ENCODE measurements at places on chromosomes 13 and 19.
A peak's percentile ranks its signal among the peaks of the same experiment; 100 is the strongest.

DNA sequence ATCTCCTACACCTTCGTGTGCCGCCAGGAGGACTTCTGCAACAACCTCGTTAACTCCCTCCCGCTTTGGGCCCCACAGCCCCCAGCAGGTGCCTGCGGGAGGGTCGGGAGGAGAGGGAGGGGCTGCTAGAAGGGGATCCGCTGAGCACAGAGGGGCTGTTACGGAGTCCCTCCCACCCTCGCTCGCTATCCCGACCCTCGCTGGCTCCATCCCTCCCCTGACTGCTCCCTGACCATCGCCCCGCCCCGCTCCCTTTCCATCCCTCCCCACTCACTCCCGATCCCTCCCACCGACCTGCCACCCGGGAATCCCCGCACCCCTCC is 780 bp downstream of the CD177 start:
- DNase-seq = peak; percentile 44

DNA sequence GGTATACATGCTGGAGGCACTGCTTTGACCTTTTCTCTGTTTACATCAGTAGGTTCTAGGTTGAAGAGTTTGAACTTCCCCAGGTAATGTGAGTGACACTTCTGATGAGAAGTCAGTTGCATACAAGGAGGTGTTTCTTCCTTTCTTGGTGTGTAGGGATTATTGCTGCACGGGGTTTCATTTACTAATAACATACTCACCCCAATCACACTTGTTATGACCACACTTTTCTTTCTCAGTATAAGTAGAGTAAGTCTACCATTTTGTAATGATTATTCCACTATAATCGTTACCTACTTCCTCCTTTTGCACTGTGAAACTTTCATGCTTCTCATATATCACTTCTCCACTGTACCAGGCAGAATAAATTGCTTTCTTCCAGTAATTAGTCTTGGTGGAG is 138.0 kb downstream of the TNFSF13B start:
- DNase-seq = no peak

- DNase-seq = no peak
Observed at GRCh38 chr19:32866564-32867265, 2.9 kb downstream of the SLC7A9 start.

DNA sequence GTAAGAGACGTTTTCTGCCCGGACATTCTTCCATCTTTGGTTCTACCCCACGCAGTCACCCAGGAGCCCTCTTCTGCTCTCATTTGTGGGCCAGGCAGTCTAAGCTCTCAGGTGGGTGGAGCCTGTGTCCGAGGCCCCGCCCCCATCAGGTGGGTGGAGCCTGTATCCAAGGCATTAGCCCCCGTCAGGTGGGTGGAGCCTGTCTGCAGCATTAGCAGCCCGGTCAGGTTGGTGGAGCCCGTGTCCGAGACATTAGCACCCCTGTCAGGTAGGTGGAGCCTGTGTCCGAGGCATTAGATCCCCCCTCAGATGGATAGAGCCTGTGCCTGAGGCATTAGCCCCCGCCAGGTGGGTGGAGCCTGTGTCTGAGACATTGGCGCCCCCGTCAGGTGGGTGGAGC is 45.5 kb upstream of the C13orf46 start:
- DNase-seq = no peak

- DNase-seq = no peak
Observed at GRCh38 chr19:38031423-38031770, 124.4 kb downstream of the SIPA1L3 start.

DNA sequence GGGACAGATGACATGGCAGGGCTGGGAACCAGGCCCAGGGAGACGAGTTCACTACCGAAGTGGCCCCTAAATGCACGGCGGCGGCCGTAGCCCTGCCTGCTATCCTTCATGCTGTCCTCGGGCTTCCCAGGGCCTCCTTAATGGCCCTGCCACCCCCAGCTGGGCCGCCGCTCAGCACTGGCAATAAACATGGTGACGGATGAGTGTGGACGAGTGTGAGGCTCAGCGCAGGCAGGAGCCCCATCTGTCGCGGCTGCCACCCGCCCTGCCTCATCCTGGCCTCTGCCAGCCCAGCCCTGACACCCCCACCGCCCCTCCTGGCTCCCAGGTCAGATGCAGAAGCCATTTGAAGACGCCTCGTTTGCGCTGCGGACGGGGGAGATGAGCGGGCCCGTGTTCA is 13.6 kb downstream of the PIN1 start:
- no peak for DNase-seq

- DNase-seq = no peak
Observed at GRCh38 chr13:56670563-56670962, 470.2 kb upstream of the PRR20A start.

Data from sigmoid colon (tissue), 7 donors.